Pulmonary artery endothelial cell (primary cell): ENCODE measurements at places on chromosomes 16 and 17.

- DNase-seq, result no peak
Measured at GRCh38 chr17:33052856-33053255, 61.2 kb downstream of the SPACA3 start.

DNA sequence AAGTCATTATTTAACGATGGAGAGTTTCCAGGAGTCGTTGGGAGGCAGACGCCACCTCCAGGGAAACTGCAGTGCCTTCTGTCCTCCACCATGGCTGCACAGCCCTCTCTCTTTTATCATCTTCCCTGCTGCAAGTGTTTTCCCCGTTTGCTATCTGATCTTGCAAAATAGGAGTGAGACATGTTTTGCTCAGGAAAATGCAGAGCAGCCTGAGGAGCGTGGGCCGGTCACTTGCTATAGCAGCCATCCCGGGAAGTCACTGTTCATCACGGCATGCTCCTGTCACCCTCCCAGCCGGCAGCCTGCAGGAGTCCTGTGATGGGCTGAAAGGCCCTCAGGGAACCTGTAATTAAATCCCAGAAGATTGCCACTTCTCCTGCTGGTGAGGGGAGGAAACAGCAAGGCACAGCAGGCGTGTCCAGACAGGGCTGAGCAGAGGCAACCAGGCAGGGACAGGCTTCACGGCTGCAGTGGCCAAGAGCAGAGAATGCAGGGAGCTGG lies 143.1 kb downstream of the GSG1L start:
- DNase-seq, result no peak

DNA sequence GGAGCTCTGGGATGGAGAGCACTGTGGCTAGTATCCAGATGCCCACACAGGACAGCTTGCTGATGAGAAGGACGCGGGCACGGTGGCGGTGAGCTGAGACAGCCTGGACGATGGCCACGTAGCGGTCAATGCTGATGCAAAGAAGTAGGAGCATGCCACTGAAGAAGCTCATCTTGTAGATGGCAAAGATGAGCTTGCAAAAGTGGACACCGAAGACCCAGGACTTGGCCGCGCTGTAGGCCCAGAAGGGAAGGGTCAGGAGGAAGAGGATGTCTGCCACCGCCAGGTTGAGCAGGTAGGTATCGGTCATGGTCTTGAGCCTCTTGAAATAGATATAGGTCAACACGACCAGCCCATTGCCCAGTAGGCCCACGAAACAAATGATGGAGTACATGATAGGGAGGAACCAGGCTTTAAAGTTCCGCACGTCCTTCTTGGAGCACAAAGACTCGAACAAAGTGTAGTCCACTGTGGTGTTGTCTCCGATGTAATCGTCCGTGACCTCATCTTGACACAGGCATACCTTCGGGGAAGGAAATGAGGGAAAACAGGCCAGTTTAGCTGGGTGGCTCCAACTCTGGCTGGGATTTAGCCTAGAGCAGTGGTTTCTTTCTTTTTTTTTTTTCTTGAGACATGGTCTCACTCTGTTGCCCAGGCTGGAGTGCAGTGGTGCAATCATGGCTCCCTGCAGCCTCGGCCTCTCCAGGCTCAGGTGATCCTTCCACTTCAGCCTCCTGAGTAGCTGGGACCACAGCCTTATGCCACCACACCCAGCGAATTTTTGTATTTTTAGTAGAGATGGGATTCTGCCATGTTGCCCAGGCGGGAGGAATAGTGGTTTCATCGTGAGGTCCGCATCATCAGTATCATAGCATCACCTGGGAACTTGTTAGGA lies 9.7 kb downstream of the CCR7 start:
- DNase-seq, result no peak

GRCh38 chr16:9840761-9841665 lies 341.2 kb downstream of the GRIN2A start:
- DNase-seq, result no peak

DNA sequence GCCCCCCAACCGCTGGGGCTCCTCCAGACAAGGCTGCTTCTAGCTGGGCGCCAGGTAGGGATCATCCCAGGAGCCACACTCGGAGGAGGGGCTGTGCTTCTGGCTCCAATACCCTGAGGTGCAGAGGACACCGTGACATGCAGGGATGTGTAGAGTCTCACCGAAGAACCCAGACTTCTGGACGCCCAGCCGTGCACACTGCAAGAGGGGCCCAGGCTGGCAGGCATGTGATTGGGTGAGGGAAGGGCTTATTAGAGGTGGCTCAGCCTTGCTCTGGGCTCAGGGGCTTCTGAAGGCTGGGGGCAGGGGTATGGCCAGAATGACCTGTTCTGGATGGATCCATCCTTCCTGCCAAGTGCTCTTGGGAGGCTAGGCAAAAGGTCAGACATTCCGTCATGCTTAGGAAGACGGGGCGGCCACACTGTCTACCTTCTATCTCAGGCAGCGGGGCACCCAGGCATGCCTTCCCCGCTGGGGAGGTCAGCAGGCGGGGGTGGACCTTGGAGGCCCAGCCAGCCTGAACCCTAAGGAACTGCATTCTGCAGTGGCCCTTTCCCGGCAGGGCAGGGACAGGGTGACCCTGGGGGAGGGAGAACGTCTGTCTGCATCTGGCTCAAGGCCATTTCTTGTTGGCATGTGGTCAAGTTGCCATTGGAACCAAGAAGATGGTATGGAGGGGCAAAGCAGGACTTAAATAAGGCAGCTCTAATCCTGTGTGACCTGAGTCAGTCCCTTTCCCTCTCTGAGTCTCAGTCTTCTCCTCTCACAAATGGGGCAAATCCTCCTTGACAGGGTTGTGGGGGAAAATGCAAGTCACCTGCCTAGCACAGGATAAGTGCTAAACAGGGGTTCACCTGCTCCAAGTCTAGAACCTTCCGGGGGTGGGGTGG lies 5.8 kb upstream of the ADGRG1 start:
- no peak for DNase-seq

GRCh38 chr16:86091976-86092375 lies 193.0 kb downstream of the IRF8 start:
- no peak for DNase-seq

DNA sequence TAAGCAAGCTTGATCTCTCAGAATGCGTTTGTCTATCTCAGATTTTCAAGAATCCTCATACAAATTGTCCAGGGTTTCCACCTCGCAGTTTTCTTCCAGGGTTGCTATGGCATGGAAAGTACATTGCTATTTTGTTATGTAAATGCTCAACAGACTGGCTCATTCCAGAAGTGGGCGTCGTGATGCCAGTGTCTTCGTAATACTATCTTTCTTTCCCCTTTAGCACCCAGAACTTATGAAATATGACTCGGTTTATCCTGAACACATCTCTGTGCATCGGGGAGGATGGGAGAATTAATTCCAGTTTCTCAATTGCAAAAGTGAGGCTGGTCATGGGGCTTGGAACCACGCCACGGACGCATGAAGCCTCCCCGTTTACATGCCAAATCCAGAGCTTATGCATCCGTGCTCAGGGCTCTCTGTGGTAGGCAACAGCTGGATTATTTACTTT lies 405.0 kb downstream of the WWOX start:
- no peak for DNase-seq

- DNase-seq, result no peak
Measured at GRCh38 chr16:87150262-87150661, 166.9 kb downstream of the C16orf95 start.

DNA sequence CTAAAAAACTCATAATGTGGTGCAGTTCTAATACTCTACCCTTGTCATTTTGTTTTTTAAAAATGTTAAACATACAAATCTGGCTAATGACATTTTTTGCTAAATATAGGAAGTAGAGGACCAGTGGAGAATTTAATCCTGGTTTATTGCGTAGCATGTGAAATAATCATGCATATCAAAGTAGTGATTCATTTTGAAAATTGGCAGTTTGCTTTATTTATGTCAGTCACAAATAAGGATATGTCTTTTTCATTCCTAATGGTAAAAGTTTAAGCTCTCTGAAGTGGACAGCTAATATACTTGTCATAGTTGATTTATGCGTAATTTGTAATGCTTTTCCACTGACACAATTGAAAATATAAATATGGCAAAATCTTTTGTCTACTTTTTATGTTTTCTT lies 224.2 kb downstream of the BCAS3 start:
- no peak for DNase-seq

DNA sequence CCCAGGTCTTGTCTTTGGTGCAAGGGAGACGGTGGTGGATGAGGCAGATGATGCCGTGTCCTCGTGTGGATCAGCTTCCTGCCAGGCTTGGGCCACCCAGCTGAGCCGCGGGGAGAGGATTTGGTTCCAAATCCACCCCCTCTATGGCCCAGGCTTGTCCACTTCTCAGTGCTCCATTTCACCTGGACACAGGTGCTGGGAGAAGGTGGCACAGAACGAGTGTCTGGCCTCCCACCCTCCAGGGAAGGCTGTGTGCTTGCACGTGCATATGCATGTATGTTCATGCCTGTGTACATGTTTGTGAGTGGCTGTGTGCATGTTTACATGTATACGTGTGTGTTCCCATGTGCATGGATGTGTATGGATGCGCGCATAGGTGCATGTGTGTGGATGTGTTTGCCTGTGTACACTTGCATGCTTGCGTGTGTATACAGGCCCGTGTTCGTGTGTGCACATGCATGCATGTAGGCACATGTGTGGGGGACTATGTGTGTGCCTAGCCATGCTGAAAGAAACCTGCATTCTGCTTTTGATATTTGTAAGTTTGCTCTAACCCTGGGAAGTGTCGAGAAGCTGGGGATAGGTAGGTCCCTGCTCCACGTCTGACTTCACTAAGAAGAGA lies 196.3 kb downstream of the IRF8 start:
- no peak for DNase-seq
